ENCODE measurements at places on chromosomes 16 and 17.

DNA sequence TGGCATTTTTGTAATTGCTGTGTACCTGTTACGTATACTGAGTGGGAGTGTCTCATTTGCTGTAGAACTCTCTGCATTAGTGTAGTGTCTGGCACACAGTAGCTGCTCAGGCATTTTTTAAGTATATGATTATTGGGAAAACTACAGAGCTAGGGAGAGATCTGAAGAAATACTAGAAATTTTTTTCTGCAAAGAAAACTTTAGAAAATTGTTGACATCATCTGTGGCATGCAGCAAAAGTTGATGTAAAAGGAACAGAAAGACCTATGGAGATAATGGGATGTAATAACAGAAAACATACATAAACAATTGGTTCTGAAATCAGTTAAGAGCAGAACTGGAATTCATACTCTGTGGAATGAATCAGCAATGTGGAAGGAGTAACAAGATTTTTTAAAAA lies 11.6 kb downstream of the CLTC start:
- no peak for DNase-seq

GRCh38 chr17:58112970-58113631 lies 29.9 kb downstream of the DYNLL2 start:
- no peak for DNase-seq

DNA sequence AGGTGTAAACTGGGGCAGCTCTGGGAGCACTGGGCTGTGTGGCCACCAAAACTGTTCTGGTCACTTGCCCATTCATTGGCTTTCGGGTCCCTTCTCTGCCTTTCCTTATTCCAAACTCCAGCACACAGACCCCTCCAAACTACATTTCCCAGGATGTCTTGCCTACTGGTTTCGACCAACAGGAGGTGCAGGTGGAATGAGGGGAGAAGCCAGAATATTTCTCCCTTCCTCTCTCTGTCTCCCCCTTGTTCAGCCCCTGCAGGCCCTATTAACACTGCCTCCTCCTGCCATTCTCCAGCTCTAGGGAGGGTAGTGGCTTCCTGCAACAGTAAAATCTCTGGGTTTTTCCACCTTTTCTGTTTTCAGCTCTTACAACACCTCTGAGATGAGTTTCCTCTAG lies 13.2 kb upstream of the NAGPA start:
- DNase-seq, result no peak

DNA sequence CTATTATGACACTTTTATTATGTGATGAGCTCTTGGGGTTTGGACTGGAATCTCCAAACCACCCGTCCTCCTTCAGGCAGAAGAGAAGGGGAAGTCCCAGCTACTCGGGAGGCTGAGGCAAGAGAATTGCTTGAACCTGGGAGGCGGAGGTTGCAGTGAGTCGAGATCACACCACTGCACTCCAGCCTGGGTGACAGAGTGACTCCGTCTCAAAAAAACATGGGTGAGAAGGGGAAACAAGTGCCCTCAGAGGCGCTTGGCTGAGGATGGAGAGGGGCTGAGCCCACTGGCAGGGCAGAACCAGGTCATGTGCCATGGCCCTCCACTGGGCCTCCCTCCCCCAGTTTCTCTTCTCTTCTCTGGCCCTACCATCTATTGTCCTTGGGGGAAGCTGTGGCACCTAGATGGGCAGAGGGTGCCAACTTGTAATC lies 120.9 kb upstream of the SMURF2 start:
- DNase-seq, result no peak
